ENCODE measurements at places on chromosomes 2 and 18.

DNA sequence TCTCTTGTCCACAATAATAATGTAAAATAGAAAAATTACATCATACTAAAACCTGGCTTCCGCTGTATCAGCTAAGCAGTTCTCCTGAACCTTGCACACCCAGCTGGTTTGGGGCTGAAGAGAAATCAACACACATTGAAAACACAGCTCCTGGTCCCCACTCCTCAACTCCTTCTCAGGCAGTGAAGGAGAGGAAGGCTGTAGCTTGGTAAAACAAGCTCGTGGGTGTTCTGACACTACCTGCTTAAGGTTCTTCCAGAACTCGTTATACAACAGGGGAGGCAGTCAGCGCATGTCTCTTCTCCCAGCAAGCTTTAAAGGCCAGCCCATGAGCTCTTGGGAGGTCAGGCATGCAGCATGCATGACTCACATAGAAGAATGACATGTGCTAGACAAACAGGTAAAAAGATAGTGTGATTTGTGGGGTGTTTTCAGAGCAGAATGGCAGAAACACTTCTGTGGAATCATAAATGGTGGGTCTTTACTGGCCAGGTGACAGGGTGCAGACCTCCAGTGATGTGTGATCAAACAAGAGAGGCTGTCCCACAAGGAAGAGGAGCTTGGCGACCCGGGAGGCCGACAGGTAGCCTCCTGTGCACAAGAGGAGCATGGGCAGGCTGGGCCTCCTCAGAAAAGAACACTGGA lies 69.1 kb downstream of the UXS1 start:
- no peak for DNase-seq

DNA sequence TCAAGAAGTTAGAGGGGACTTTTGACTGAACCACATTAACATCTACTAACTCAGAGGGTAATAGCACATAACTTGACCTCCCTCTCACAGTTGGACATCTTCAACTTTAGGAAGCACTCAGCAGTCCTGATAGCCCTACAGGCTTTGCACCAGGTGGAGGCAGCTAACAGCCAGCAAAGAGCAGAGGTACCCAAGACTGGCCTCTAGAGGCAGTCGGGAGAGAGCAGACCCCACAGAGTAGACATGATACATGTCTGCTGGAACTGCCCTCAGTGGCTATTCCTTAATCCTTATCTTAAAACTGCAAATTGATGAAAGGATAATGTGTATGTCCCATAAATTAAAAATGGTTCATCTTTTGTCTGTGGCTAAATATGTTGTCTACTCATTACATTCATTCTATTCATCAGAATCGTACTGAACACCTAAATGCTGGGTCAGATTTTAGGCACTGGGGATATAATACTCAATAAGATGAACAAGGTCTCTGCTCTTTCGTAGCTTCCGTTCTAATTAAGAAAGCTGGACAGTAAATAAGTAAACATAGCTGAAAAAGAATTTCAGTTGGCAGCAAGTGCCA lies 49.8 kb downstream of the CAB39 start:
- no peak for DNase-seq

DNA sequence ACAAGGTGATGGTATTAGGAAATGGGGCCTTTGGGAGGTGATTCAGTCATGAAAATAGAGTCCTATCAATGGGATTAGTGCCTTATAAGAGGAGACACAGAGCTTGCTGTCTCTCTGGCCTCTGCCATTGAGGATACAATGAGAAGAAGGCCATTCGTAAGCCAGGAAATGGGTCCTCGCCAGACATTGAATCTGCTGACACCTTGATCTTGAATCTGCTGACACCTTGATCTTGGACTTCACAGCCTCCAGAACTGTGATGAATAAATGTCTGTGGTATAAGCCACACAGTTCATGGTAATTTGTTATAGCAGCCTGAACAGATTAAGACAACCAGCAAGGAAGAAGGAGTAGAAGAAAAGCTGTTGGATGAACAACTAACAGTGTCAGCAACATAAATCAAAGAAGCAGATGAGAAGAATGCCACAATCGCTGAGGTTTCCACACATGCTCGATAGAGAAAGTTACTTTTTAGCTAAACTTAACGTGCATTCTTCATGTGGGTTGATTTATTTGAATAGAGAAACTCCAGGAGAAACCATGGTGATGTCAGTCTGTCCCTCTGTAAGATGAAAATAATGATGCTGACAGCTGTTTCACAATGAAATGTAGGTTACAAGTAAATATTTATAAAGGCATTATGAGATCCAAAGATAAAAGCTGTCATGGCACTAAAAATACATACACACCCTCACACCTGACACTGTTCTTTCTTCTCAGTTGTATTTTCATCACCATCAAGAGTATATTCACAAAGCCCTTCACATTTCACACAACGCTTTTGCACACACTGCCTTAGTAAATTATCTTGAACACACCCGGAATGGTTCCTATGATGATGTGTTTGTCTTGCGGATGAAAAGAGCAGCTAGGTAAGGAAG lies 153.7 kb upstream of the NCK2 start:
- no peak for DNase-seq

GRCh38 chr2:212966884-212967283 lies 184.5 kb downstream of the IKZF2 start:
- no peak for DNase-seq

- DNase-seq: no peak
Observed at GRCh38 chr18:70663141-70663540, 374.3 kb downstream of the SOCS6 start.

DNA sequence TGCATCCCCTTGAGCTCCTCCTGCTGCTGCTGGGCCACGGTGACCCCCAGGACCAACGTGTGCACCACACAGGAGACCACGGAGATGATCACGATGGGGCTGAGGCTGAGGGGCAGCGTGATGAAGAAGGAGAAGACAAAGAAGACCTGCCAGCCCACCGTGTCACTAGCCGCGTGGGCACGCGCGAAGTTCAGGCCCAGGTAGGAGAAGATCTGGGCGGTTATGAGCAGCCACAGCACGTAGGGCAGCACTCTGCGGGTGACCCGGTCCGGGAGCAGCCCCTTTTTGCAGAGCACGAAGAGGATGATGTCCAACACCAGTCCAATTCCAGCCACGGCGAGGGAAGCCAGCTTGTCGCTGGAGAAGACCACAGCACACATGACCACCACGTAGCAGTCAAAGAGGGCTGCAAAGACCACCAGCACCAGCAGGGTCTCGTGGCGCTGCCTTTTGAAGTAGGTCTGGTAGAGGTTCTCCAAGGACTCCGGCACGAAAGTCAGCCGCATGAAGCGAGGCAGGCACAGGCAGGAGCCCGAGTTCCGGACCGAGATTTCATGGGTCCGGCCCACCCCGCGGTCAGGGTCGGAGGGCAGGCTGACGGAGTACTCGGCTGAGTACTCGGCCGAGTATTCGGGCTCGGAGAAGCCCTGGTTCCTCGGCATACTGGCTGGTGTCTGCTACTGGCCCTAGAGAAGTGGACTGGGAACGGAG lies 1.6 kb downstream of the ADCY3 start:
- DNase-seq: no peak

- no peak for DNase-seq
Observed at GRCh38 chr2:159015823-159016222, 47.4 kb downstream of the TANC1 start.

DNA sequence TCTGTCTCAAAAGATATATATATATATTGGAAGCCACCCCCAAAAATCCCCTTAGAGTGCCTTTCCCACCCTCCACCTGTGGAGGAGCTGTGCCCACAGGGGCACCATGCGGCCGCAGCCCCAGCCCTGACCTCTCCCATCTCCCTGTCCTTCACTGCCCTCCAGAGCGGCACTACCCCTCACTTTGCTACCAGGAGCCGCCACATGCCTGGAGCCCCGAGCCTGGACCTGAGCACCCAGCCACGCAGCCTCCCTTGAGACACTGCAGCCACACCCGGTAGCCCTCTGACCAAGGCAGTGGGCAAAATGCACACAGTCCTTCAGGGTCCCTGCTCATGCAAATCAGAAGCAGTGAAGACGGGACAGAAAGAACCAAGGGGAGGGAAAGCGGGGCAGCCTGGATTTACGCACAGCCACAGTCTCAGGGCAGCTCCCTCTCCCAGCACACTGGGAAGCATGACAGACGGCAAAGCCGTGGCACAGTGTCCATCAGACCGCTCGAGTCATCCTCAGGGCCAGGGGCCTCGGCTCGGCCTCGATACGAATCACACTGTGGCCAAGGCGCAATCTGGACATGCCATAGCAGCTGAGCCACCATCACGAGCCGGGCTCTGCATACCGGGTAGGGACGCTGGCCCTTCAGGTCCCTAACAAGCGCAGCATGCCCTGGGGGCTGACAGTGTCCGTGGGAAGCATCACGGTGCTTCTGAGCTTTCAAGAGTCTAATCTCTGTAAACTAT lies 10.1 kb downstream of the HDAC4 start:
- no peak for DNase-seq

- DNase-seq: peak; percentile 42
Observed at GRCh38 chr2:205188239-205189138, 493.8 kb upstream of the NRP2 start.

GRCh38 chr2:188966728-188967440 lies 7.3 kb upstream of the COL3A1 start:
- DNase-seq: no peak

DNA sequence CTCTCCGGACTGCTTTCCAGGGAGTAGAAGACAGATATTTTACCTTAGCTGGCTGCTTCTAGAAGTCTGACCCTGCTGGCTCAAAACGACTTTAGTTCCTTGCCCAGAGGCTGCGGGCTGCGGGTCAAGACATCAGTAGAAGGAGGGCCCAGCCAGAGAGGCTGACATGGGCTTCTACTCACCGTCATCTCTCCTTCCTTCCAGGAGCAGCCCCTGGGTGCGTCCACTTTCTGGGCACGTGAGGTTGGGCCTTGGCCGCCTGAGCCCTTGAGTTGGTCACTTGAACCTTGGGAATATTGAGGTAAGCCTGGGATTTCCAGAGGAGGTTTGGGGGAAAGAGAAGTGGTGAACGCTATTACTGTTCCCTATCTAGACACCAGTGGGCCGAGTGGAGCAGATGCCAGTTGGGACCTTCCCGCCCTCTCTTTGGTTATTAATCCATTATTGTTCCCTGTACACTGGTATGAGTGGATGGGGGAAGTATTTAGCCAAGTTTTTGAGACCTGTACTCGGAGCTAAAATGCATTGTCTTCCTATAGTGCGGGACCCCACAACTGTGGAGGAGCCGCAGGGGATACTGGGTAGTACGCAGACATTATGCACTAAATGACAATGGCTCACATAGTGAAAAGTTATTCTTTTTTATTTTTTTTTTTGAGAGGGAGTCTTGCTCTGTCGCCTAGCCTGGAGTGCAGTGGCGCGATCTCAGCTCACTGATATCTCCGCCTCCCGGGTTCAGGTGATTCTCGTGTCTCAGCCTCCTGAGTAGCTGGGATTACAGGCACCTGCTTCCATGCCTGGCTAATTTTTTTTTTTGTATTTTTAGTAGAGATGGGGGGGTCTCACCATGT lies 26.3 kb upstream of the CASP8 start:
- DNase-seq: no peak

DNA sequence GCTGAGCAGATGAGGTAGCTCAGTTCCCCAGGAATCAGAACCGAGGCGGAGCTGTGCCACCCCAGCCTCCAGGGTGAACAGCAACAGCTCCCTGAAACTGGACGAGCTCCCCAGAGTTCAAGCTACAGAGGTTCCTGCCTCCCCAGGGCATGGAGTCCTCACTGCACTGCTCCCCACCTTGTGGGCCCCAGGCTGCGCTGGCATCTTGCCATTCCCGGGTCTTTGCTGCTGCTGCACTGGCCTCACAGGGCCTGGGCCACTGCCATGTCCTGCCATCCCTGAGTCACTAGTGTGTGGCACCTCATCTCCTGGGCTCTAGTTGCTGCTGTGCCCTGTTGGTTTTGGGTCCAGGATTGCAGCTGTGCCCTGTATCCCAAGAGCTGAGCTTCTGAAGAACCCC lies 166.9 kb downstream of the SNTG2 start:
- DNase-seq: no peak

DNA sequence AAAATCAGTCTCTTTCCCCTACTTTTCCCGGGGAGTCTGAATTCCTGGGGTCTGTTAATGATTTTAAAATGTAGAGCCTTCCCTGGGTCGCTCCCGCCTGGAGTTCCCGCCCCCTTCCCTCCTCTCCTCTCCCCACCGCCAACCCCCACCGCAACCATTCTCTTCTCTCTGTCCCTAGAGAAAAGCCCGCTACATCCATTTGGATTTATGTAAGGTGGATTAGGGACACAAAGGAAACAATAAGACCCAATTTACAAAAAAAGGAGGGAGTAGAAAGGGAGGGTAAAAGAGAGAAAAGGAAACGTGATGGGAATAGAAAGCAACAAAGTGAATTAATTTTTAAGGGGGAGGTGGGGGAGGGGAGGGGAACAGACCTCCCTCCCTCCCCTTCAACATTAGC lies 2.2 kb downstream of the EPHA4 start:
- no peak for DNase-seq

- no peak for DNase-seq
Observed at GRCh38 chr2:200054681-200055468, 99.5 kb downstream of the MAIP1 start.
